ENCODE measurements at places on chromosomes 11 and 22.

DNA sequence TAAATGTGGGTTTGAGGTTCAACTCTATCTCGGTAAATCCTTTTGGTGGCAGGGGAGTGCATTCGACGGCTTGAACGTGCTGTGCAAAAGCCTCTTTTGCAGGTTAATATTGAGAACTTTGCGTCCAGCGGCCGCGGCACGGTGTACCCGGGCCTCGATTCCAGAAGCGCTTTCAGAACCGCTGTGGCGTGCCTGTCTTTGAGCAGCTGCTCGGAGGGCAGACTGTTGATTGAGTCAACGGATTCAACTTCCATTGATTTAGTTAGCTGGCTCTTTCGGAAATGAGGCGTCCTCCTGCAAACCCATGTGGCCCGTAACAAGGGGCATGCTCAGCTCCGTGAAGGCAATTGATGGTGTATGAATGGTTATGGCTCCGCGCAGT lies 1247.8 kb downstream of the BRD1 start:
- no peak for DNase-seq

DNA sequence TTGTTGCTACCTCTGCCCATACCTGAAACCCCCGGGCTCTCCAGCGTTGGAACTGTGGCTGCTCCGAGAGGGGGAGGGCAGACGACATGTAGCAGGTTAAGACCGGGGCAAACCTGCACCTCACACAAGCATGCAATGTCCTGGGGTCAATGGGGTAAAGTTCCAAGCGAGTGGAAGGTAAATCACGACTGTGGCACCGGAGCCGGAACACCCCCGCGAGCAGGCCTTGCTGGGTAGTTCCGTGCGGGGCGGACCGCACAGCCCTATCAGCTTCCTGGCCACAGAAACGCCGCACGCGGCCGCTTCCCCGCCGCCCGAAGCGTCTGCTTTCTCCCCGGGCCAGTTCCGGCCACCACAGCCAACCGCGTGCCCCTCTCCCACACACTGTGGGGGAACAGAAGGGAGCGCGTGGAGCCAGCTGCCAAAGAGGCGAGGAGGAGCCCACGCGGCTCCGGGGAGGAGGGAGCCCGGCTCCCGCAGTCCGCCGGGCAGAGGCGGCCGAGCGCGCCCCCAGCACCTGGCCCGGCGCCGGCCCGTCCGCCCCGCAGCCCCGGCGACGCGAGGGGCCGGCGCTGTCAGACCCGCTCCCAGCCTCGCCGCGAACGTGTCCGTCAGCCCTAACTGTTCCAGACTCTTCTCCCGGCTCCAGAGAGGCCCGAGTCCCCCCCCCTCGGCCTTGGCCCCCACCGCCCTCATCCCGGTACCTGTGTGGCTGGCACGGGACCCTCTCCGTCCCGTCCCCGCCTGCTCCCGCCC lies 1.6 kb downstream of the SPTBN2 start:
- no peak for DNase-seq

- DNase-seq = no peak
These were observed 7.5 kb upstream of the CTSD start for GRCh38 chr11:1771273-1771672.

DNA sequence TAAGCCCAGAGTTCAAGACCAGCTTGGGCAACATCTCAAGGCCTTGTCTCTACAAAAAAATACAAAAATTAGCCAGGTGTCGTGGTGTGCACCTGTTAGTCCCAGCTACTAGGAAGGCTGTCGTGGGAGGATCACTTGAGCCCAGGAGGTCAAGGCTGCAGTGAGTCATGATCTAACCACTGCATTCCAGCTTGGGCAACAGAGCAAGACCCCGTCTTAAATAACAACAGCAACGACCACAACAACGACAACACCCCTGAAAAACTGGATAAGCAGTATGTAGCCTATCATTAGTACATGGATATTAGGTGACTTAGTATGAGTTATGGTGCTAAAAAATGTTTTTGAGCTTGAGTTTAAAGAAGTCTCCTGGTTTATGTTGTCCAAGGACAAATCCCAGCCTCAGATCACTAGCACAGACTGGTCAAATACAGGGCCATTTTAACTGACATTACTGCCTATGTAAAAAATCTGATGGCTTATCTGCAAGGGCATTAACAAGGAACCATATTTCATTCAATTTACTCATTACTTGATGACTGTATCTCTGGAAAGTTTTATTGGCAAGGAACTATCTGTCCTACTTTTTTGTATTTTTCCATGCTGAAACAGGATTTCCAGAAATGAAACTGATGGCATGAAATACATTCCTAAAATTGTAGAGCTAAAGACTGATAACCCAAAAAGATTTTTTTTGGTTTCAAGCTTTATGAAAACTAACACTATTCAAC lies 23.4 kb downstream of the C2CD3 start:
- DNase-seq = no peak

DNA sequence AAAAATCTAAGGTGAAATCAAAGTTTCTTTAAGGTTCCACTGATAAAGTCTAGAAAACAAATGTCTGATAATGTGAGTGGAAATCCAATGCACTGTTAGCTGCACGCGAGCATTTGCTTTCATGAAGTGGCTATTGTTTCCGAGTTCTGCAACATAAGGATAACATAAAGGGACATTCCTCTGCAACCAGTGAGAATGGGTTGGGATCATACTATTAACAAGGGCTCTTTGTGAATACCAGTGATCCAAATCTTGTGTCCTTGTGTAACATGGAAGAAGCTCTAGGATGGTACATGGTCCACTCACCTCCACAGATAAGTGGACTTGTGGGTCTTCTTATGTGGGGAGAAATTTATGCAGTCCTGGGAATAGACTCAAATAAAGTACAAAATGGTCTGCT lies 24.6 kb downstream of the APIP start:
- DNase-seq = no peak

DNA sequence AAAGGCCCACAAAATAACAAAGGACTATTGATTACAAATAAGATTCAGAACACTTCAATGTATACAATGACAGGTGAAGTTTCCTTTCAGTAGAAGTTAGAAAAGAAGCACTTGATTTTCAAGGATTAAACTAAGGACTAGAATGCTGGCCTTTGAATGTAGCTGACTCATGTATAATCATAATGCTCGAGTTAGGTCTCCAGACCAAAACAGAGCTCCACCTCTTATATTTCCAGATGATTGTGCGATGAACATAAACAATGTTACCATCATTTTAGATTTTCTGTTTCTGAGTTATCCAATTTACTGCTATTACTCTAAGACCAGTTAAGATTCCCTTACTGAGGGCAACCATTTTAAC lies 40.4 kb upstream of the RAPSN start:
- DNase-seq = no peak

- no peak for DNase-seq
These were observed at the start of gene CHRDL2 for GRCh38 chr11:74731301-74732094. Gene CHRDL2, minus strand, starts transcription at chr11:74731426. Its CDS starts 538 bp downstream, at chr11:74730888.

DNA sequence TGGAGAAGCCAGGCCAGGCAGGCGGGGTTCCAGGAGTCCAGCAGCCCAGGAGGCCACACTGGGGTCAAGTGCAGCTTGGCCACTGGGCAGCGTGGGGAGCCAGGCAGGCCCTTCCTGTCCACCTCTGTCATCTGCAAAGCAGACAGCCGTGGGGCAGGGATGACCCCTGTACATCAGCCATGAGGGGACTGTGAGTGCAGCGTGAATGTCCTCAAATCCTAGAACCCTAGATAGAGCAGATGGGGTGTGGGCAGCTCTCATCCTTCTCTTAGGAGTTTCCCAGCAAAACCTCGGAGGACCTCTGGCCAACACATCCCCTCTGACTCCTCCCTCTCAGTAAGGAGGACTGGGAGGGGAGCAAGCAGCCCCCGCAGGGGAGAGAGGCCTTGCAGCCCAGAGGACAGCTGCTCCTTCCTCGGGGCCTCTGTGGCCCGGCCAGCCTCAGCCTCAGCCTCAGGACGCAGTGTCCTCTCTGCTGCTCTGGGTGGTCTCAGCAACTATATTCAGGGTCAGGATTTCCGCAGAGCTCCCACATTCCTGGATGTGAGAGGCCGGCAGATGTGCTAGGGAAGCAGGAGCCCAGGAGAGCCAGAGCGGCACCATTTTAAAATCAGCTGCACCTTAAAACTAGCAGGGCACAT lies 820.5 kb downstream of the BRD1 start:
- DNase-seq = no peak

GRCh38 chr11:36019722-36020121 lies 75.9 kb downstream of the LDLRAD3 start:
- no peak for DNase-seq

DNA sequence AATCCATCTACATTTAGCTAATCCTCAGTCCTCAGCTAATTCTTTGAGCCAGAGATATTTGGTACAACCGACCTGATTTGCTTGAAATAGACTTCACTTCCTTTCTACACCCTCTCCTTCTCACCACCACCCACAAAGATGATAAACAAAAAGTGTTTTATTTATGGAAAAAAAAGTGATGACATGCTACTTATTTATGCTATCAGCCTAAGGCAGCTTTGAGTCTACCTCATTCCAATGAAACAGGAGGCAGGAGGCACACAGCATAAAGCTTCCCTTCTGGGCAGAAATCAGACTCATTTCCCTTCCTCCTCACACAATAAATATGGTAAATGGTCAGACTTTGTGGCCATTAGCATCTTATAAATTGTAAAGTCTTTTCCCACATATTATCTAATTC lies 325.7 kb downstream of the SOX6 start:
- DNase-seq = no peak

DNA sequence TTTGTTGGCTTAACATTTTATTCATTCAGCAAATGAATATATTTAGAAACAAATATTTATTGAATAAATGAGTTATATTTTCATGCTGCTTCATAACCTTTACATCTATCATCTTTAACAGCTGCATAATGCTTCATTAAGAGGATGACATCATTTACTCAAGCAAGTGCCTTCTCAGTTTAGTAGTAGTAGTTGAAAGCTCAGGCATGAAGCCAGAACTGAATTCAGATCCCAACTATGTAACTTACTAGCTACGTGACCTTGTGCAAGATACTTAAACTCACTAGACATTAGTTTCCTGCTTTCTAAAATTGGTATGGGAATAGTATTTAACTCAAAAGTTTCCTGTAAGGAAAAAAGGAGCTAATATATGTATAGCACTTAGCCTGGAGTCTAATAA lies 90.3 kb downstream of the TMPRSS5 start:
- no peak for DNase-seq

DNA sequence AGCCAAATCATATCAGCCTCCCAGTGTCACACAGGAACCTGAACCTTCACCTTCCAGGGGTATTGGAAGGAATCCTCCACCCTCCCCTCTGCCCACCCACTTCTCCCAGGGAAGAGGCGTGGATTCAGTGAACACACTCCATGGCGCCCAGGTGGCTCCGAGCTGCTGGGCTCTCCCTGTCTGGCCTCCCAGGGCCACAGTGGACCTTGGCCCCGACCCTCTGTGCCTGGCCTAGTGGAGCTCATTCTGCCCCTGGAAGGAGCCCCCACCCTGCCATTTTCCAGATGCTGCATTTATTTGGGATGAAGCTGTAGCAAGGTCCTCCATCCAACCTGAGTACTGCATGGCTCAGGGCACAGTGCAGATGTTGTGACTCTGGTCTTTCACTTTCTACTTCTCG lies 1340.1 kb downstream of the TBC1D22A start:
- no peak for DNase-seq

GRCh38 chr22:42376711-42377554 lies 55.3 kb downstream of the NFAM1 start:
- DNase-seq = no peak

DNA sequence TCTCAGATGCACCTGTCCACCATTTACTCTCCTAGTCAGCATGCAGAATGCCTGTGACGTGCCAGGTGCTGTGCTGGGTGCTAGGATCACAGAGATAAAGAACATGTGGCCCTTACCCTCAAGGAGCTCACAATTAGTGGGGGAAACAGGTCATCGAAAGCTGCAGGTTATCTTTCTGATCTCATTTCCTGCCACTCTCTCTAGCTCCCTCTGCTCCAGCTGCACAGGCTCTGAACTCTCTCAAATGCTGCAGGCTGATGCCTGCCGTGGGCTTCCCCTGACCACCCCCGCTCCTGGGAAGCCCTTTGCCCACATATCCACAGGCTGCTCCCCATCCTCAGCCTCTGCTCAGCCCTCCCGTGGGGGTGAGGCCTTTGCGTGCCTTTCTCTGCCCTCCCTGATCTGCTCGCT lies 29.6 kb downstream of the SHANK3 start:
- DNase-seq = no peak

DNA sequence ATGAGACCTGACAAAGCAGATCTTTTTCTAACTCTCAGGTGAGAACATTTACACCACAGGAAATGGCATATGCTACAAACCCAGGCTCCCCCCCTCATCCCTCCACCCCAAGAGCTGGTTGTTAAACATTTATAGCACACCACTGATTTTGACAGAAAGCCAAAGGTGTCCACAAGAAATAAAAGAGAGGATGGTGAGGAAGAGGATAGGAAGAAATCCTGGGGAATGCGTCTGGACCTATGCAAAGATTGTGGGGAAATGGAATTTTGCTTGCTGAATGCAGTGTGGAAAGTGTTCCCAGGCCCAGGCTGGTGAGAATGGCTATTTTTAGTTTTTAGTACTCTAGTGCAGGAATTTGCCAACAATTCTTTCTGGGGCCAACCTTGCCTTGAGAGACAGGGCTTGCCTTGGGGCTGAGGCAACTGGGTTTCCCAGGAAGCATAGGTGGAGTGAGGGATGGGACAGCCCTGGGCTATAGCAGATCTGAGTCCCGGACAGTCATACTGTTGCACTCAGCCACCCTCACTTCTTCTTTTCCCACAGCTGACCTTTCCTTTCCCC lies 163.9 kb downstream of the ADAMTS15 start:
- DNase-seq = no peak

DNA sequence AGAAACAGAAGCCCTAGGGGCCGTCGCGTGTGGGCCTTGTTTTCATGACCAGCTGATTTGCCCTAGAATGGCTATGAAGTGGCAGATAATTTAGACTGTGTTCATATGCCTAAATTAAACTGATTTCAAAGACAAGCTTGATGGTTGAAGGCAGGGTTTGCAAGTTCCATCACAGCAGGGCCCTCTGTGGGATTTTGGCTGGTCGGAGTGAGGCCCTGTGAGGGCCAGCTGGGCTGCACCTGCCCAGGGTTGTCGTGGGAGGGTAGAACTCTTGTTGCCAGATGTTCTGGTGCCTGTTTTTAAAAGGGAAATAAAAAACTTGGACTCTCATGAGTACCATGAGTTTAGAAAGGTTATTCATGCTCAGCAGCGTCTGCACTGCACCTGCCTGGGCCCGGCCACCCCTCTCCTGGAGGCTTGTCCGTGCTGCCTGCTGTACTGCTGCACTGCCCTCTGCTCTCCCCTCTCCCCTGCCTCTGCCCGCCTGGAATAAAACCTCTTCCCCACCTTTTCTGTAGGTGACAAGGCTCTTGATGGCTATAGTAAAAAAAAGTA lies 44.1 kb downstream of the AP2A2 start:
- DNase-seq = no peak

GRCh38 chr22:25448435-25449051 lies 115.9 kb upstream of the GRK3 start:
- DNase-seq = no peak

GRCh38 chr22:44273175-44273574 lies 39.6 kb downstream of the SHISAL1 start:
- no peak for DNase-seq
